Eye (tissue), 1 donor: ENCODE measurements at places on chromosomes 5 and 9.

DNA sequence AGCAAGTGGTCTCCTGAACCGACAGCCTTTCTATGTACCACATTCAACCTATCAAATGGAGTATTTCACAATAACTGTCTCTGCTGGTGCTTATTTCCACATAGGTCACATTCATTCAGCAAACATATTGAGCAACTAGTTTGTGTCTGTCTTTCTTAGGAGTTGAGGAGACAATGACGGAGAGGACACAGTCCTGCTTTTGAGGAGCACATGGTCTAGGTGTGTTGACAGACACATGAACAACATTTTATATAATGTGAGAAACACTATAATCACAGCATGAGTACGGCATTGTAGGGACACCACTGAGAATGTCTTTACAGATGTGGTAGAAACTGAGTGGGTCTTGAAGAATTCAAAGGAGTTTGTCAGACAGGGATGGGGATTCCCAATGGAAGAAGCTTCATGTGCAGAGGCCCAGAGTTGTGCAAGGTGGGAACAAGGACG lies 28.5 kb downstream of the NFIL3 start:
- no peak for DNase-seq

DNA sequence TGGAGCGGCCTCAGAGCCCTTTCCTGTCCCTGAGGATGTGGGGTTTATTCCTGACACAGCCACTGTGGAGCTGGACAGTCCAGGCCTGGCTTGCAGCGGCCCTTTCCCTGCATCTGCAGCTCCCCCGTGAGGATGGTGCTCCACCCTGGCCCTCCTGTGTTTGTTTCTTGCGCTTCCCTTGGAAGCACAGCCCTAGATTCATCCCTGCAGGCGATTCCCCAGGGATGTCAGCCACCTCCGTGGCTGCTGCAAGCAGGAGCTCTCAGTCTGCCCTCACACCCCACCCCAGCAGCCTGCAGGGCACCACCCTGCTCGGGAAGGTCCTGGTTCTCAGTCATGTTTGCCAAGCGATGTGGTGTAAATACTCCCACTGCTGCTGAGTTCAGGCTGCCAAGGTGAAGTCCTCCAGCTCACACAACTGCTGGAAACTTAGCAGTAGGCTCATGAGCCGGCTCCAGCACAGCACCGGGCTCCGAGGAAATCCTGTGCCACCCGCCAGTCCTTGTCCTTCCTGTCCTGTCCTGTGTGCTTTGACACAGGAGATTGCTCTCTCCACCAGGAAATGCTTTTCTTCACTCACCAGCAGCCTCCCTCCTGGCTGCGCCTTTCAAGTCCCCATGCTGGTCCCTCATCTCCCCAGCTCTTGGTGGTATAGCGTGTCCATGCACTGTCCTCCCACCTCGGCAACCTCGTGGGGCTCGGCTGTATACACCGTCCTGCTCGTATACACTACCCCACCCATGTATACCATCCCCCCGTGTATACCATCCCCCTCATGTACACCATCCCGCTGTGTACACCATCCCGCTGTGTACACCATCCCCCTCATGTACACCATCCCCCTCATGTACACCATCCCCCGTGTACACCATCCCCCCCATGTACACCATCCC lies 16.2 kb downstream of the ROPN1L start:
- DNase-seq, result no peak

- DNase-seq, result no peak
These were observed 77.1 kb upstream of the SUSD1 start for GRCh38 chr9:112252194-112252593.

DNA sequence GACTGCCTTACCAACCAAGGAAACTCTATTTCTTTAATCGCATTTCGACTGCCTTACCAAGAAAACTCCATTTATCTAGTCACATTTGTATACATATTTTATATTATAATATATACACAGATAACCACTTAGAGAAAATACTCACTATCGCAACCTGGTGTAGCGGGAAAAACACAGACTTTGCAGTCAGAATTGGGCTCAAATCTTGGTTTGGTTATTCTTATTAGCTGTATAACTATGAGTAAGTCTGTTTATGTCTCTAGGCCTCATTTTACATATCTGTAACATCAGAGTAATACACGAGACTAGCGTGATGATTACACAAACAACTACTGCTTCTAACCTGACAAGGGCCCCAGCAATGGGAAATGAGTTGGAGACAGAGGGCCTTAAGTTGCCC lies 127.5 kb upstream of the POU5F2 start:
- DNase-seq, result no peak

- no peak for DNase-seq
These were observed 19.4 kb downstream of the TRIM7 start for GRCh38 chr5:181185560-181185959.

DNA sequence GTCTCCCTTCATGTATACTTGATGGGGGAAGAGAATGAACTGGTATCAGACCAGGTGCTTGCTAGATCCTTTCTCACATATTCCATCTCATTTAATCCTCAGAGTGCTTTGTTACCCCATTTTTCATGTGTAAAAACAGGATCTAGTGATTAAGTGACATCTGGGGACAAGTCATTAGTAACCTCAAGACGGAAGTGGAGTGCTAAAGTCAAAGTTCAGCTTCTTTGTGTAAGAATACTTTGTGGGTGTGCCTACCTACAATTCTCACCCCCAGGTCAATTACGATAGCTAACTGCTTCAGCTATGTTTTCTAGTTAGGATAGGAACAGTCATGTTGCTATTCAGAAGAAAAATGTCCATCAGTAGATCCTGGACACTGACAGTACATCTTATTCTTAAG lies 3.1 kb upstream of the FAM120AOS start:
- DNase-seq, result no peak

DNA sequence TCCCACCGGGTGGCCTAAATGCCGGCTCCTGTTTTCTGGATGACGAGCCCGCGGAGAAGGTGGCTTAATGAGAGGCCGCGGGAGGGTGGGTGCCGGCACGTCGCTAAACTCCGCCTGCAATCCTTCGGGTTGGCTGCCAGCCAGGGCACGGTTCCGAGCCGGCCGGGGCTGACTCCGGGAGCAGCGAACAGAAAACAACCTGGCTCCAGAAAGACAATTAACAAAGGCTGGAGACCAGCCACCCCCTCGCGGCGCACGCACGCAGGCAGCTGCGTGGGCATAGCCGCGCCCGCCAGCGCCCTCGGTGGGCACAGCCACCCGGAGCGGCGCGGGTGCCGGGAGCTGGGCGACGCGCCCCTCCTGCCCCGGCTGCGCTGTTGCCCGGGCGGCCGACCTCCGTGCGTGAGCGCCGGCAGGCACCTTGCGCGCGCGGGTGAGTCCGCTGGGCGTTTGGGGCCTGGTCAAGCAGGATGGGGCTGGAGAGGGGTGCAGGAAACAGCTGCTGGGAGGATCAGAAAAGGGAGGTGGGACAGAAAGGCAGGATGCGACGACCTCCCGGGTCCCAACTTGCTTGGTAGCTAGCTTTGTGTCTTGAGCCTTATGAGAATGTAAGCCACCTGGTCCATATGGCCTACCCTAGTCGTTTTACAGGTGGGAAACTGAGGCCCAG lies at the start of gene ARHGEF37:
Gene ARHGEF37 (plus strand): TSS at position 307 of the 670 bp plus-strand sequence. CDS start 16,272 bp downstream, outside the sequence.
- DNase-seq, result peak; percentile 84

- no peak for DNase-seq
These were observed 17.7 kb downstream of the JAK2 start for GRCh38 chr9:5002811-5003210.

GRCh38 chr9:137441289-137441934 lies at the start of gene ENTPD8:
Gene ENTPD8, minus strand, starts transcription at chr9:137441357. Its CDS starts 3,072 bp downstream, at chr9:137438285.
- peak; percentile 76 for DNase-seq

GRCh38 chr5:22719842-22720241 lies 133.3 kb downstream of the CDH12 start:
- no peak for DNase-seq

GRCh38 chr9:107214915-107215314 lies 68.2 kb upstream of the RAD23B start:
- DNase-seq, result no peak

DNA sequence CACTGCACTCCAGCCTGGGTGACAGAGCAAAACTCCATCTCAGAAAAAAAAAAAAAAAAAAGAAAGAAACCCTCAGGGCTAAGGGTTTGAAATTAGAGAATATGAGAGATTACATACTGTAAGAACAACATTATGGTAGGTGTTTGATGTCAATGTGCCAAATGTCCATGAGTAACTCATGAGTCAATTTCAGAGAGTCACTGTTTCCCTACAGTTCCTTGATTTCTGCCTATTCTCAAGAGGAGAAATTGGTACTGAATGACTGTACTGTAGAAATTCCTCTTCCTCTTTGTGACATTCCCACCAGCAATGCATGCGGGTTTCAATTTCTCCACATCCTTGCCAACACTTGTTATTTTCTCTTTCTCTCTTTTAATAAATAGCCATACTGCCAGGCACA lies 35.2 kb downstream of the MARVELD2 start:
- DNase-seq, result no peak

- peak; percentile 81 for DNase-seq
These were observed 1.8 kb upstream of the ENTPD2 start for GRCh38 chr9:137055385-137056364.

DNA sequence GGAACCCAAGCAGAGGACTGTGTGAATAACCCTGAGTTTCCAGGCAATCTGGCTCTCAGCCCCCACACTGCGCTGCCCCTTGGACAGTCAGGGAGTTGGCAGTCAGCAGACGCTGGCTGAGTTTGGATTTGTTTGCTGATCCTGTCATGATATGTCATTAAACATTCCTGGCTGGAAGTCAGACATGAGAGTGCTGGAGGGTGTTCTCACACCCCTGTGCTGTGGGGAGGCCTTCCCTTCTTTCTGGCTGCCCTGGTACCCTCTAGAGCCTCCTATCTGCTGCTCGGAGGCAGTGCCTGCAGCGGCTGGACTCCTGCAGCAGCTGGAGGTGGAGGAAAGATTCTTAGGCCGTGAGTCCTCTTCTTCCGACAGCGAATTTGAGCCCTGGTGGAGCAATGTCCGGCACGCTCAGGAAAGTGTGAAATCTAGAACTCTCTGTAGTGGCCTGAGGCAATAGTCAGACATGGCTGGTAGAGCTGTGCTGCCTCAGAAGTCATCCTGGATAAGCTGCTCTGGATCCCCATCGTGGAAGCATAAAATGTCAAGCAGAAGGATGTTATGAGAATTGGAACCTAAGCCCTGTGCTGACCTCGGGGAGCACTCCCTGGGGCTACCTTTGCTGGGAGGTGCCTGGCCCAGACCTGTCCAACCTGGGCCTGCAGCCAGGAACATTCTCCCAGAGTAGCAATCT lies 72.0 kb downstream of the PDE8B start:
- DNase-seq, result no peak

- no peak for DNase-seq
These were observed 13.5 kb downstream of the GAPT start for GRCh38 chr5:58504766-58505165.

GRCh38 chr9:37026113-37026930 lies 7.7 kb downstream of the PAX5 start:
- DNase-seq, result peak; percentile 60

DNA sequence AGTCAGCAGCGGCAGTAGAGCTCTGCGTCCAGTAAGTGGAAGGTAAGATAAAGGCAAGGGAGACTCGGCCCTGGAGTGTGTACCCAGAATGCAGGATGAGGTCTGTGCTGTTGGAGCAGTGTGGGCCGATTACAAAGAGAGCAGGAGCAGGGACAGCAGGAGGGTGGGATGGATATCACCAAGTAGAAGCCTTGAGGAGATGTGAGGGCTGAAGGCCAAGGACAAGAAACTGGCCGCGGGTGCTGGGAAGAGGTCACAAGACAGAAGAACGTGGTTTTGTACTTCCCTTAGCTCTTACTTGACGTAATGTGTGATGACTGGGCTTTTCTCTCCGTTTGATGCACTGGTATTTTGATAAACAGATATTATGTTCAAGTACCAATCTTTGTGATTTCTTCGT lies 43.7 kb downstream of the OR2V1 start:
- DNase-seq, result no peak

GRCh38 chr9:4196376-4196775 lies 103.5 kb downstream of the GLIS3 start:
- no peak for DNase-seq

DNA sequence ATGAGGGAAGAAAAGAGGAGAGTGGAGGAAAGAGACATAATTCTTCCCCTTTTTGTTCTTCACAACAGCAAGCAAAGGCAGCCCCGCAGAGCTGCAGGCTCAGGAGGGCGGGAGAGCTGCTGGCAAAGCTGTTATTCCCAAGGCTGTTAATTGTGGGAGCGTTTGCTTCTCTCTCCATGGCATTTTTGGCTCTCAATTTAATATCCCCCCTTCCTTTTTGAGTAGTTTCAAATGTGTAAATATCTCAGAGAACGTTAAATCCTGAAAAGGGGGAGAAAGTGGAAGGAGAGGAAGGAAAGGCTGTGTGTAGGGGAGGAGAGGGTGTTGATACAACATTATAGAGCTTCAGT lies 165.7 kb downstream of the NSG2 start:
- no peak for DNase-seq

- no peak for DNase-seq
These were observed 234.6 kb downstream of the ADGRV1 start for GRCh38 chr5:90793183-90793582.

GRCh38 chr9:126439883-126440653 lies 113.4 kb downstream of the MVB12B start:
- no peak for DNase-seq

GRCh38 chr5:72210888-72211678 lies 103.8 kb downstream of the MAP1B start:
- peak; percentile 47 for DNase-seq
